ENCODE measurements at places on chromosomes 13 and 19.

- no peak for DNase-seq
Measured at GRCh38 chr19:15551293-15552004, 43.1 kb downstream of the CYP4F22 start.

DNA sequence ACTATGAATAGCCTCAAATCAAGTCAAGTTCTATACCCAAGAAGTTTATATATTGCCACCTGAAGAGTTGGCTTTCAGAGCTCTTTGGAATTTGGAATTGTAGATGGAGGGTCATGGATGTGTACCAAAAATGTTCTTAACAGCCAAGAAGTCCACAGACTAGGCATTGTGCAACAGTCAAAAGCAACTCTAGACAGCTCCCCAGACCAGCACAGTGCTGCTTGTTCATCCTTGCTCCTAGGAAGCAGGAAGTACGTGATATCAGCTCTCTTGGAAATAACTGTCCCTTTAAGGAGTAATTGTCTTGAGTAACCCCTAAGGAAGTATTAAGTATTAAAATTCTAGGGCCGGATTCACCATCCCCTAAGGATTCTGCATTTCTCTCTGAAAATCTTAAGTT, 30.7 kb upstream of the IL17D start:
- DNase-seq: no peak

- no peak for DNase-seq
Measured at GRCh38 chr19:16885166-16885565, 3.6 kb upstream of the F2RL3 start.

DNA sequence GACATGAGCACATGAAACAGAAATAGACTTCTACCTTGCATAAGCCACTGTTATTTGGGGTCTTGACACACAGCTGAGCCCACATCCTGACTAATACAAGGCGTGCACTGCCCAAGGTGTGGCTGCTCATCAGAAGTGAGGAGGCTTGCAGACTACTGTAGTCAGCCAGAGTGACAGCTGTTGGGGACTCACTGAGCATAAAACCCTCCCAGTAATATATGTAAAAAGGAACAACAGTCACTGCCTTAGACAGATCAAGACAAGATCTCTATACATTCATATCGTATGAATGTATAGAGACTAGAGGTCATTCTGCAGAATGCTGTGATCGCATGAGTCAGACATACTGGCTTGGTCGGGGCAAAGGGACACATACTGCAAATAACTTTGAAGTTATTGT, 4.1 kb upstream of the C1QTNF9B start:
- no peak for DNase-seq

DNA sequence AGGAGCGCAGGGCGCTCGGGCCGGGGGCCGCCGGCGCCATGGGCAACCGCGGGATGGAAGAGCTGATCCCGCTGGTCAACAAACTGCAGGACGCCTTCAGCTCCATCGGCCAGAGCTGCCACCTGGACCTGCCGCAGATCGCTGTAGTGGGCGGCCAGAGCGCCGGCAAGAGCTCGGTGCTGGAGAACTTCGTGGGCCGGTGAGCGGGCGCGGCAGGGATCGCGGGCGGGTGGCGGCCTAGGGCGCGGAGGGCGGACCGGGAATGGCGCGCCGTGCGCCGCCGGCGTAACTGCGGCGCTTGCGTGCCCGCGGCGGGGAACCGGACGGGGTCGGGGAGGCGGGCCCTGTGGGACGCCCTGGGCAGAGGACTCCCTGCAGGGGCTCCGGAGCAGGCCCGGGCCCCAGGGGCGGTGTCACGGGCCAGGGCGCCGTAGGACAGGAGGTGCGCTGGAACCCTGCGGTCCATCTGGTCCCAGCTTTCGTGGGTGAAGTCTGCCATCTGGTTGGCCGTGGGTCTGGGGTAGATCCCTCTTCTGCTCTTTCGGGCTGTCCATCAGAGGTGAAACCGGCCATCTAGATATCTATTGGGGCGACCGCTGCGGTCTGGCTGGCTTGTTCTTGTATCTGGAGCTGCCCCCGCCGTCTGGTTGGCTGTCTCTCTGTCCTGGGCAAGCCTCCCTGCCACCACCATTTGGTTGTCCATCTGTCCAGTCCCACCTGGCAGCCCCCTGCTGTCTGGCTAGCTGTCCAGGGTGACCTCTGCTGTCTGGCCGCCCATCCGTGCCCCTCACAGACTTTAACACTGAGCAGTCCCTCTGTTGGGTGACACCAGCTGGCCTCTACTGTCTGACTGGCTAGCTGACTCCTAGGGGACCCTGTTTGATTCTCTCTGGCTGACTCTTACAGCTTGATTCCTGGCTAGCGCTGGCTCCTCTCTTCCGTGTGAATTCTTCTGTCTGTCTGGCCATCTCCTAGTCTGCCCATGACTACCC, 622 bp downstream of the DNM2 start:
- no peak for DNase-seq

GRCh38 chr19:35110974-35111373, 4.6 kb upstream of the FXYD3 start:
- no peak for DNase-seq

- DNase-seq: no peak
Measured at GRCh38 chr13:44397766-44398223, 24.2 kb downstream of the SERP2 start.

DNA sequence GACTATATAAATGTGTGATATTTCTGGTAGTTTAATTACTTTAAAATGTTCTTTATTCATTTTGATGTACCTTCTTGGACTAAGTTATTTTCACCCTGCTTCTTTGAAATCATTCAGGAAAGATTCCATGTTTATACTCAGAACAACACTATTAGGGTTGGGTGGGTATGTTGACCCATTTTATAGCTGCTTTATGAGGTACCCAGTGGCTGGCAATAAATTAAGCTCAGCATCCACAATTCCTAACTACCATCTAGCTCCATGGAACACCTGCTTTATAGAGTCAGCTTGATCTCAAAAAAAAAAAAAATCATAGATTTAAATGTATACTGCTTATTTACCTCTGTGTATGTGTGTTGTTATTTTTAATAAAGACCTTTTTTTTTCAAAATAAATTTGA, 78.9 kb upstream of the ZNF91 start:
- no peak for DNase-seq

GRCh38 chr13:22061806-22062391, 391.0 kb downstream of the FGF9 start:
- peak; percentile 70 for DNase-seq

GRCh38 chr13:85408415-85408814, 390.8 kb downstream of the SLITRK6 start:
- no peak for DNase-seq

- no peak for DNase-seq
Measured at GRCh38 chr13:46109451-46109850, 4.6 kb upstream of the CPB2 start.

DNA sequence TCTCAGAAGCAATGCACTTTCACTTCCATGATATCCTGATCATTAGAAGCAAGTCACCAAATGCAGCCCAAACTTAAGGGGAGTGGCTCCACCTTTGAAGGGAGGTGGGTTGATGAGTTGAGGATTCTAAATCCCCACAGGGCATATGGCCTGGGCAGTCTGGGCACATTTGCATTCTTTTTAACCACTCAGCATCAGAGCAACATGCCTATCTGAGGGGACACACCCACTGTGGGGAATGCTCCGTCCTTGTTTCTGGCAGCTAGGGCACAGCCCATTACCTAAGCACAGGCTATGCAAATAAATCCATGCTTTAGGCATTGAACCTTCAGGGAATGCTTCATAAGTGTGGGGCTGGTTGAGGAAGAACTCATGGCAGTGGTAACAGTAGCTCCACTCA, 12.3 kb upstream of the SACS start:
- no peak for DNase-seq

DNA sequence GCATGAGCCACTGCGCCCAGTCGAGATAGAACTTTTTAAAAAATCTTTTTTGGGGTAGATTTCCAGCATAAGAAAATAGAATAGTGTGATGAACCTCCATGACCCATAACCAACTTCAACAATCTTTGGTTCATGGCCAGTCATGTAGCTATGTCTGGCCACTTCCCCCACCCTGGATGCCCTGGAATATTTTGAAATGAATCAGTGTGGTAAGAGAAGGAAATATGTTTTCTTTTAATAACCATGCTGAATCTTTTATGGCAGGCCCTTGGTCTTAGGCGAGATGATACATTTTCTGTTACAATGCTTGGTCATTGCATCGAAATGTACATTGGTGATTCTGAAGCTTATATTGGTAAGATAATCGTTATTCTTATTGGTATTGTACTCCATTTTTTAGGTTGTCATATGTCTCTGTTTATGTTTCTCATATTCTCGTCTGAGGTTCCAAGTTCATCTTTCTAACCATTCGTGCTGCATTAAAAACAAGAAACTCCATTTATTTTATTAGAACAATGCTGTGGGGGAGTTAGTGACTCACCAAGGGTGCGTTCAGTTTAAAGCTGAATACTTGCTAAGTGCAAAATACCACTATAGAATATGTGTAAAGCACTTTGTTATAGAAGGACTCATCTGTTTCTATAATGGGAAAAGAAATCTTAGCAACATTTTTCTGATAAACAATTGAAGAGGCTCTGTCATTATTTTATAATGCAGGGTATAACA, 16.4 kb upstream of the UPF3A start:
- DNase-seq: no peak

DNA sequence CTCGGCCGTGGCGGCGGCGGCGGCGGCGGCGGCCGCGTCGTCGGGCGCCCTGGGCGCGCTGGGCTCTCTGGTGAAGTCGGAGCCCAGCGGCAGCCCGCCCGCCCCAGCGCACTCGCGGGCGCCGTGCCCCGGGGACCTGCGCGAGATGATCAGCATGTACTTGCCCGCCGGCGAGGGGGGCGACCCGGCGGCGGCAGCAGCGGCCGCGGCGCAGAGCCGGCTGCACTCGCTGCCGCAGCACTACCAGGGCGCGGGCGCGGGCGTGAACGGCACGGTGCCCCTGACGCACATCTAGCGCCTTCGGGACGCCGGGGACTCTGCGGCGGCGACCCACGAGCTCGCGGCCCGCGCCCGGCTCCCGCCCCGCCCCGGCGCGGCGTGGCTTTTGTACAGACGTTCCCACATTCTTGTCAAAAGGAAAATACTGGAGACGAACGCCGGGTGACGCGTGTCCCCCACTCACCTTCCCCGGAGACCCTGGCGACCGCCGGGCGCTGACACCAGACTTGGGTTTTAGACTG, 1.7 kb downstream of the SOX1 start:
- no peak for DNase-seq

DNA sequence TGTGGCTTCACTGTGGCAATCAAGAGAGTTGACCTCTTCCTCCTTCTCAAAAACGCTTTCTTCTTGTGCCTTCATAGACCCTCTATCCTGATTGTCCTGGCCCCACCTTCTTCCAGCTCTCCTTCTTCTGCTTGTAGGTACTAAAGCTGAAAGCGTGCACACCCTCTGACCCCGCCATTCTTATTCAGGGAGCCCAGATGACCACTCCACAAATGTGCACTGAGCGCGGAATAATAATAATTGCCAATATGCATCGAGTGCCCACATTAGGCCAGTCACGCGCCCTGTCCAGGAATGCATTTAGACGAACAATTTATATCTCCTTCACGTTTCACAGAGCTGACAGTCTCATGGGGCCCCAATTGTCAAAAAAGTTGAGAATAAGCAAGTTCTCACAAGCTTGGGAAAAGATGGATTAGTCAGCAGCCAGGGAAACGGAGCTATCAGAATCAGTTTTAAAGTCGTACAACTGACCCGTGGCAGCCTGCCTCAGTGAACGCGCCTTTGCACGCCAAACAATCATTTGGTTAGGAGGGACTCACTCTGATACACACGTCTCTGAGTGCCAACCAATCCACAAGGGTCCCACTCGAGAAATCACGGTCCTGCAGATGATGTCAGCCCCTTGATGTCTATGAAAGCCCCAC, 36.7 kb upstream of the PEG3 start:
- DNase-seq: no peak

- DNase-seq: no peak
Measured at GRCh38 chr19:15292847-15293582, 39.3 kb downstream of the BRD4 start.

DNA sequence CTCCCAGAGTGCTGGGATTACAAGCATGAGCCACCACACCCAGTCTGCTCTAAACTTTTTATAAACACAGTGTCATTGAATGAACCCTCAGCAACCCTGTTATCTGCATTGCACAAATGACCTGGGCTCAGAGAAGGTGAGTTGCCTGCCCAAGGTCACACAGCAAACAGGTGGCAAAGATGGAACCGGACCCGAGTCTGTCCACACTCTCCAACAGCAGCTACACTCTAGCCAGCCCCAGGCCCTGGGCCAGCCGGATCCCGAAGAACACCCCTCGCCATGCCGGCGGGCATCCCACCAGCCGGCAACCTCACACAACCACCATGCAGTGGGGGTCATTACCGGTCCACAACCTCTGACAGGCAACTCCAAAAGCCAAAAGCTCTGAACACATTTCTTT, 14.5 kb downstream of the ERCC2 start:
- no peak for DNase-seq

- DNase-seq: no peak
Measured at GRCh38 chr13:40635315-40635995, 31.0 kb downstream of the FOXO1 start.

GRCh38 chr13:100767192-100767591, 92.6 kb upstream of the TMTC4 start:
- DNase-seq: no peak

DNA sequence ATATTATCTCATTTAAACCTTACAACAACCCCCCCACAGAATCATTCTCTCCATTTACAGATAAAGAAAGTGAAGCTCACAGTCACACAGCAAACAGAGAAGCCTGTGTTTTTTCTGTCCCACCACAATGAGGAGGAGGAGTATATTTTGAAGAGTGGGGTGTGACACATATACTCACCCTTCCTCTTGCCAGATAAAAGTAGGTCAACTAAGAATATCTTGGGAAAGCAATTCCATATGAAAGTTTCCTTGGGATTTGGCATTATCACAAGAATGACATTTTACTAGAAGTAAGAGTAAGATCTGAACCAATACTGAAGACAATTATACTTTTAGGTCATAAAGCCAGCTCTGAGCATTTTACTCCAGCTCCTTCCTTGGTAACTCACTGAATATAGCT, 287.5 kb upstream of the HTR2A start:
- DNase-seq: no peak

DNA sequence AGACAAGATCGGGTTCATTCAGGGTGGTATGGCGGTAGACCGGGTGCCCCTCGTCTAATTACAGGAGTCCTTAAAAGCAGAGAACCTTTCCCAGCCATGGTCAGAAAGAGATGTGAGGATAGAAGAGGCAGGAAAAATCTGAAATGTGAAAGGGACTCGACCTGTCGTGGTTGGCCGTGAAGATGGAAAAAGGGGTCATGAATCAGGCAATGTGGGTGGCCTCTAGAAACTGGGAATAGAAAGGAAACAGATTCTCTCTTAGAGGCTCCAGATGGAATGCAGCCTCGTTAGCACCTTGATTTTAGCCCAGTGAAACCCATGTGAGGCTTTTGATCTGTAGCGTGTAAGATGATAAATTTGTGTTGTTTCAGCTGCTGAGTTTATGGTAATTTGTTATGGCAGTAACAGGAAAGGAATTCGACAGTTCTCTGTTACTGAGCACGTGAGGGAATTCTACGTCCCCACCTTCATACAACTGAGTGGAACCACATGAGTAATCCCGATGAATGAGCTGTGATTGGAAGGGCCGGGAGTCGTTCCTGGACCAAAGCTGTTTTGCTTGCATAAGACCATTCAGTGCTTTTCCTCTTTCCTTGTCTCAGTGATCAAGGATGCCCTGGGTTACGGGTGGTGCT, 11.0 kb upstream of the CA11 start:
- no peak for DNase-seq

- no peak for DNase-seq
Measured at GRCh38 chr19:6092329-6093286, 17.7 kb downstream of the RFX2 start.

GRCh38 chr19:13396250-13397080, 109.8 kb downstream of the CACNA1A start:
- DNase-seq: no peak

GRCh38 chr19:20422216-20423205, 143.1 kb downstream of the ZNF737 start:
- DNase-seq: no peak

- no peak for DNase-seq
Measured at GRCh38 chr13:103671547-103671946, 605.3 kb upstream of the SLC10A2 start.

Data from NCI-H2081 treated with DMSO at 0.1 percent for 48 hours (cell line).